B cell (primary cell): ENCODE measurements at places on chromosomes 2 and 18. TPM values are rescaled to one million over a fixed set of nuclear protein-coding genes. Genes with fewer than 3 reads are reported as not detected.

Gene C2orf81
- total RNA-seq: 8.6 and 9.1 TPM in 2 replicates

Gene ACOXL
- total RNA-seq: not detected in 2 replicates

Gene CHRNG
- not detected in 2 replicates for total RNA-seq

Gene KIAA2012
- not detected in 2 replicates for total RNA-seq

GRCh38 chr2:62713837-62714236, 8.3 kb downstream of the EHBP1 start:
- DNase-seq: no peak

- DNase-seq: no peak
Measured at GRCh38 chr18:67475673-67476072, 40.8 kb downstream of the DSEL start.

GRCh38 chr2:239789711-239790110, 235.4 kb downstream of the NDUFA10 start:
- DNase-seq: no peak

DNA sequence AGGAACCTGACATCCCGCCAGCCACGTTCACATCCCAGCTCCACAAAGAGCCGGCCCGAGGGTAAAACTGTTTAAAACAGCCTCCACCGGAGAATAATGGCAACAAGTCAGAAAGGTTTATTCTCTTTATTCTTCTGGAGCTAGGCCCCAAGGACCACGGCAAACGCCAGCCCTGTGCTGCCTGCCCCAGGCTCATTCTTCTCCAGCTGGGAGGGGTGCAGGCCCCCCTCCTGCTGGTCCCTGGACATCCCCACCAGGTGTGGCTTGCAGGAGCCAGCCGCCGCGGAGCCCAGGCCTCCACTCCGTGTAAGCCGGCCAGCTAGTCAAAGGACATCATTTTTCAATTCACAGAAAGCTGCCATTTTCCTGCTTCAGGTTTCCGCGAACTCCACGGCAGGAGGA, 65.8 kb upstream of the SALL3 start:
- no peak for DNase-seq

DNA sequence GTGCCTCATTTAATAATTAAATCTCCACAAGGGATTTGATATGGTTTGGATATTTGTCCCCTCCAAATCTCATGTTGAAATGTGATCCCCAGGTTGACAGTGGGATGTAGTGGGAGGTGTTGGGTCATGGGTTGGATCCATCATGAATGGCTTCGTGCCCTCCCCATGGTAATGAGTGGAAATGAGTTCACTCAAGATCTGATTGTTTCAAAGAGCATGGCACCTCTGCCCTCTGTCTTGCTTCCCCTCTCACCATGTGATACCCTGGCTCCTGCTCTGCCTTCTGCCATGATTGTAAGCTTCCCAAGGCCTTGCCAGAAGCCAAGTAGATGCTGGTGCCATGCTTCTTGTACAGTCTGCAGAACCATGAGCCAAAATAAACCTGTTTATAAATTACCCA, 15.0 kb upstream of the RAB27B start:
- no peak for DNase-seq

GRCh38 chr2:32838949-32839348, 107.8 kb upstream of the LTBP1 start:
- no peak for DNase-seq

- DNase-seq: no peak
Measured at GRCh38 chr2:30444273-30444672, 2.8 kb upstream of the LCLAT1 start.

GRCh38 chr2:191126386-191127085, 24.3 kb downstream of the STAT4 start:
- no peak for DNase-seq

GRCh38 chr2:171841996-171842395, 52.0 kb downstream of the SLC25A12 start:
- DNase-seq: no peak

GRCh38 chr2:174059884-174060244, 94.7 kb upstream of the SP3 start:
- no peak for DNase-seq
